ENCODE measurements at places on chromosomes 6 and 20.
A peak's percentile ranks its signal among the peaks of the same experiment; 100 is the strongest.

DNA sequence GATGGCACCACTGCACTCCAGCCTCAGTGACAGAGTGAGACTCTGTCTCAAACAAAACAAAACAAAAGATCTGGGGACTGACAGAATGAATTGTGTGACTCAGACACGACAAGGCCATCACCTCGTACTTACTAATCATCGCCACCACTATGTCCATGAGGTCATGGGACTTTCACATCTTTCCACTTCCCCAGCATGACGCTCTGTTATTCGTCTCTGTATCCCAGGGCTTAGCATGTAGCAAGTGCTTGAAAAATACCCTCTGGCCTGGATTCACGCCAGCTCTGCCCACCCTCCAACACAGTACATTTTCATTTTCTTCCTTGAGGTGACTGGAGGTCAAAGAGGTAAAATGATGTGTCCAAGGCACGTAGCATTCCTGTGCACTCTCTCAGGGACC lies 27.8 kb downstream of the FGD2 start:
- DNase-seq: no peak

GRCh38 chr6:168956884-168957730 lies 296.5 kb downstream of the THBS2 start:
- DNase-seq: peak; percentile 80

GRCh38 chr20:63854069-63854765 lies 7.1 kb upstream of the ABHD16B start:
- peak; percentile 51 for DNase-seq

- DNase-seq: no peak
These were observed 402 bp upstream of the TAF8 start for GRCh38 chr6:42049948-42050296.

DNA sequence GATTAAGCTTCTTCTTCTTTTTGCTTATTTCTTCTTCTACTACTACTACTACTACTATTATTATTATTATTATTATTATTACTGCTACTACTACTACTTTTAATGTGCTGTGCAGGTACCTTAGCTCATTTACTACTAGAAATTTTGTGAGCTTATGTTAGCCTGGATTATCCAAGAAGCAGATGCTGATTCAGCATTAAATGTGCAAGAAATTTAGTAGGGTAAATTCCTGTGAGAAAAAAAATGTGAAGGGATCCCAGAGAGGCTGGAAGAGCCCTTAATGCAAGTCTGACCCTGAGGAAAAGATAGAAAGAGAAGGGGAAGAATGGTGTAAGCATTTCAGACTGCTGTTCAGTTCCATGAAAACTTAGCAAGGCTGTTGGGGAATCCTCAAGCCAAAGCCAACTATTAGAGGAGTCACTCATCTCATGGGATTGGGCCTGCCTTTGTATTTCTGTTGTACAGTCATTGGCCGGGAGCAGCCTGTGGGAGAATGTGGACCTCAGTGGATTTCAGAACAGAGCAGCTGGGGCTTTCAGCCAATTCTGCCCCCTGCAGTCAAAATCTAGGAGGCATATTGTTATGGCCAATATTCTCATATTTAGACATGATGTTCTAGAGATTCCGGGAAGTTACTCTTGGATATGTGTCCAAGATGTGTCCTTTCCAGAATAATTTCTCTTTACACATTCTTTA lies 37.2 kb upstream of the TSPYL1 start:
- no peak for DNase-seq

DNA sequence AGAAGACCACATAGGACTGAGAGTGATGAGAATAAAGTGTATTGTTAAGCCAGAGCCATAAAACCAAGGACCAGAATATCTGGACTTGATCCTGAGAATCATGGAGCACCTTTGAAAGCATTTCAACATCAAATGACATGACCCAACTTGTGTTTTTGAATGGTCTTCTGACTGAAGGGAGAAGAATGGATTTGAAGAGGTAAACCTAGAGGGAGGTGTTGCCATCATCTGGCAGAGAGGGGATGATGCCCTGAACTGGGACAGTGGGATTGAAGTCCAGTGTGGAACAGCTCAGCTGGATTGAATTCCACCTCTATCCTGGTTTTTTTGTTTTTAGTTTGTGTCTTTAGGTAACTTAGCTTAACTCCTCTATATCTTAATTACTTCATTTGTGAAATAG lies 570.0 kb downstream of the TBC1D32 start:
- no peak for DNase-seq

DNA sequence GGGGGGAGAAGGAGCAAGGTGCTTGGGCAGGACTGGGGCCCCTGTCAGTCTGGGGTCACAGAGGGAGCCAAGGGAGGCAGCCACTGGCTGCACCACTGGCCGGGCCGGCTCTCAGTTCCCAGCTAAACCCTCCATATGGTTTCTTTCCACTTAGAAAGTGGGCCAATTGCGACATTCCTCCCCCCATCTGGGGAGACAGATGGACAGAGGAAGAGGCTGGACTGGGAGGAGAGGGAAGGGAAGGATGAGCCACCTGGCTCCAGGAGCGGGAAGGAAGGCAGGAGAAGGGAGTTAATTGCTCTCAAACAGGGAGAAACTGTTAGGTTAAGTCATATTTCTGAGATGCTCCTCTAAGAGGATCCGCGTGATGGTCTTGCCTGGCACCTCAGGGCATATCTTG lies 82.2 kb downstream of the GRM4 start:
- DNase-seq: no peak

DNA sequence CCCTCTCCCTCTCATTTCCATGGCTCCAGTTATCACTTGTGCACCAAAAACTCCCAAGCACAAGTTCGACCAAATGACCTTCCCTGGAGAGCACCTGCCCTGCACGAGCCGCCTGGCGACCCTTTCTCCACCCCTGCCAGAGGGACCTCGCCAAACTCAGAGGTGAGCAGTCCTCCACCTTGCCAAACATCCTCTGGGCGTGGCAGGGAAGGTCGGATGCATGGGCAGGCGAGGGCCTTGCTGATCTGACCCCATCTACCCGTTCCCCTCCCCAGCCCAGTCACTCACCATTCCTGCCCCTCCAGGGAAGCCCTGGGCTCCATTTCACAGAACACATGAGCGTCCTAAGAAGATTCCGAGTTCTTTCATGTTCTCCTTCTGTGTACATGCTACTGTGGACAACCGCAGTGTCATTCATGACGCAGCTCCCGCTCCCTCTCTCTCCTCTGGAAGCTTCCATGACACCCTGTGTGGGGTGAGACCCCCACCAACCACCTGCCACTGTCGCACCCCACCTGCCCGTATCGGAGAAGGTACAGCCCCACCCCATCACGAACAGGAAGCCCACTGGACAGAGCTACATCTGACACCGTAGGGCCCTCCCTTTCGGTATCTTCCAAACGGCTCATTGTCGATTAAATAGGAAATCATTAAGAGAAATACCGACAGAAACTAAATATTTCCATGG lies 104.3 kb downstream of the DACT2 start:
- no peak for DNase-seq

GRCh38 chr20:52724541-52724940 lies 247.6 kb upstream of the TSHZ2 start:
- DNase-seq: no peak

- DNase-seq: no peak
These were observed 4.2 kb downstream of the SYNDIG1 start for GRCh38 chr20:24473435-24474223.

DNA sequence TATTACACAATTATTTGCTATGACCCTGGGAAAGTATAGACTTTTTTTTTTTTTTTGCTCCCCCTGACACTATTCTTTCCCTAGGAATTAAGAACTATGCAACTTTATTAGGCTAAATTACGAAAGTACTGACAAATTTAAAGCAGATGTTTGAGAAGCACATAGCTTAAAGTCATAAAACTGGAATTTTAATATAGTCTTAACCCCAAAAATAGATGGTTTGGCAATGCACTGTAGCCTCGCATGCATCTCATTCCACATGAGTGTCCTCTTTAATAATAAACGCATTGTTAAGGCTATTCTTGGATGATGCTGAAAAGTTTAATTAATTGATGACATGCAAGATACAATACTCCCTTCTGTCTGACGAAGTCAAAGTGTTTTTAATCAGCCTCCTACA lies 49.3 kb downstream of the TBC1D7 start:
- no peak for DNase-seq

- DNase-seq: no peak
These were observed 89.8 kb downstream of the IYD start for GRCh38 chr6:150458579-150458978.

DNA sequence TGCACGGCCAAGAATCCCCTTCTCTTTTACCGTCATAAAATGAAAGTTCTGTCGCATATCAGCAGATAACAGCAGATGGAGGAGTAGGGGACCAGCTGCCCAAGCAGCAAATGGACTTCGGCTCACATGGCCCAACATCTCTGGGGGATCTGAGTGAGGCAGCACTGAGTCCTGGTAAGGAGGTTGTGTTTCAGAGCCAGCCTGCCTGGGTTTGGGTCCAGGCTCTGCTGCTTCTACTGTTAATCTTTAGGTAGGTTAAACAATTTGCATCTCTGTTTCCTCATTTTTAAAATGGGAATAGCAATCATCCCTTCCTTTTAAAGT lies 193.6 kb downstream of the DOK5 start:
- no peak for DNase-seq

DNA sequence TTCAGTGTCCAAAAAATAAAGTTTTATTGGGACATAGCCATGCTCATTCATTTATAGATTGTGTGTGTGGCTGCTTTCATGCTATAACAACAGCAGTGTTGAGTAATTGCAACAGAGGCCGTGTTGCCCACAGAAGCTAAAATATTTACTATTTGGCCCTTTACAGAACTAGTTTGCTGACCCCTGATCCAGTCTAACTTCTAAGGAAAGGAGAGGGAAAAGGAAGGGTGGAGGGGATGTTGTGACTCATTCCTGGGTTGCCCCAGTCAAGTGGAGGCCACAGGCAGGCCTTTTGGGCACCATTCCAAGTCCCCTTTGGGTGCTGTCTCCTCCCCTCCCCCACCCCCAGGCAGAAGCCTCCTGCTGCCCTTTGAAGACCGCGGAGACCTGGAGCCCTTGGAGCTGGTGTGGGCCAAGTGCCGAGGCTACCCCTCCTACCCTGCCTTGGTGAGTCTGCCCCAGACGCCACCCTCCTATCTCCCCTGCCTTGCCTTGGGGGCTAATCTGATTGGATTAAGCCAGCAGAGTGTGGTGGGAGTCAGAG lies 28.4 kb downstream of the BRPF3 start:
- no peak for DNase-seq

DNA sequence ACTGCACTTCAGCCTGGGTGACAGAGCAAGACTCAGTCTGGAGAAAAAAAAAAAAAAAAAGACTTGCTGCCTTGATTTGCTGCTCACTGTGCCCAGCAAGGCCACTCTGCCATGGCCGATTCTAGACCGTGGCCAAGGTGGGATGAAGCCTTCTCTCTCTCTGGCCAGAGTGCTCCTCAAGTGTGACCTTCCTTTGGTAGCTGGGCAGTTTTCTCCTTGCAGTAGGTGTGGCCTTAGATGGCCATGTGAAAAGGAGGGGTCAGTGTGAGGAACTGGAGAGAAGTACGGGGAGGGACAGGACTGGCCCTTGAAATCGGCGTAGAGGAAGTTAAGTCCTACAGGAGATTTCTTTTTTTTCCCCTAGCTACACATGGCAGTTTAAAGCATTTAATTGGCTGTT lies 272.0 kb downstream of the ARID1B start:
- no peak for DNase-seq

- DNase-seq: no peak
These were observed 491 bp upstream of the ITCH start for GRCh38 chr20:34362502-34363061.

- DNase-seq: no peak
These were observed 782.8 kb downstream of the TFAP2A start for GRCh38 chr6:9632026-9632425.

GRCh38 chr6:99066044-99066443 lies 118.3 kb upstream of the FBXL4 start:
- no peak for DNase-seq

GRCh38 chr20:20386192-20386591 lies 18.3 kb downstream of the INSM1 start:
- no peak for DNase-seq

DNA sequence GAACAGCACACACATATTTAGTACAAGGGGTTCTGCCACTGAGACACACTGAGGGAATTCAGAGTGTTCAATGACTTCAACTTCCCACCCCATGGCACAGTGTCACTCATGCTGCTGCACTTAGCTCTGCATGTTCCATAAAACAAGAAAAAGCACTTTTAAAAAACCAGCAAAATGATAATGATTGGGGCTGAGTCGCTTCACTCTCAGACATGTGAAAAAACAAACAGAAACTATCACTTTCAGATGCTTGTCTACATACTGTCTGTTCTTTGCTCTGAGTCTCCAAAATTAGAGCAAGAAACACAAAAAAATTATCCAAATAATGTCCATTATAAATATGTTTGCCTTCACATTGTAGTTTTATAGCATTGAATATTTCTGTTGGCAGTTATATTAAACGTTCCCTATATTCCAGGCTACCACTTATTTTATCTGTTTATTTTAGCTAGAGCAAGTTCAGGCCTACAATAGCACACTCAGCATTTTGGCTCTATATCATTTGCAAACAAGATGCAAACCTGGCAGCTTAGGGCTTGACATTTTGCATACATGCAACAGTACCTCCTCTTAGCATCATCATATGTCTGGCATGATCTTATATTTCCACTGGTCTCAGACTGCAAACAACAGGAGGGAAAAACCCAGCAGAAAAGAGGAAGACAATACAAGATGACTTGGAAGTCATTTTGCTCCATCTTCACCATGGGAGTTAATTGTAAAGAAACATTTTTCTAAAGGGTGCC lies 398.8 kb downstream of the HACE1 start:
- DNase-seq: no peak

- no peak for DNase-seq
These were observed 29.6 kb downstream of the ZC3H12D start for GRCh38 chr6:149455031-149455732.

GRCh38 chr20:36497856-36498255 lies 43.5 kb upstream of the MYL9 start:
- DNase-seq: no peak

DNA sequence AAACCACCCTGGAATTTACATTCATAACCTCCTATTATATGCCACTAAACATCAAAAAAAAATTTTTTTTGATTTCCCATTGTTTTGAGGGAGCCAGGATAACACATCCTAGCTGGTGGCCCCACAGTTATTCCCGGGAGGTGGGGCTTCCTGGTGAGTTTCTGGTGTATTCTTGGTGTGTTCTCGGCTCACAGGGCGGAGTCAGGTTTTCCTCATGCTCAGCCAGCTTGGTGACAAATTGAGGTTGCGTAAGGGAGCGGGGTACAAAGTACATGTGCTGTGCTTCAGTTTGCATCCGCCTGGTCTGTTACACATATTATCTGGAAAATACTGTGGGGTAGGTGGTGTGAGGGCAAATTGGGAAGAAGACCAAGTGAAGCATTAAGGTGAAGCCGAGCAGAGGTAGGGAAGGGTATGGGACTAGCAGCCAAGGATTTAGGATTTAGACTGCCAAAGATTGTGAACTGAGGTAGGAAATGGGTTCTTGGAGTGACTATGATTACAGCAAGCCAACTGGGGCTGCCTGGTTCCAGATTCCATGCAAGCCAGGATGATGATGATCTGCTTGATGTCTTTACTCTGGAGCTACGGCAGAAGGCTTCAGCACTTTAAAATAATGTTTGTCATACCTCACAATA lies 46.2 kb upstream of the EEF1A1 start:
- no peak for DNase-seq
